ENCODE measurements at places on chromosomes 16 and 17.

DNA sequence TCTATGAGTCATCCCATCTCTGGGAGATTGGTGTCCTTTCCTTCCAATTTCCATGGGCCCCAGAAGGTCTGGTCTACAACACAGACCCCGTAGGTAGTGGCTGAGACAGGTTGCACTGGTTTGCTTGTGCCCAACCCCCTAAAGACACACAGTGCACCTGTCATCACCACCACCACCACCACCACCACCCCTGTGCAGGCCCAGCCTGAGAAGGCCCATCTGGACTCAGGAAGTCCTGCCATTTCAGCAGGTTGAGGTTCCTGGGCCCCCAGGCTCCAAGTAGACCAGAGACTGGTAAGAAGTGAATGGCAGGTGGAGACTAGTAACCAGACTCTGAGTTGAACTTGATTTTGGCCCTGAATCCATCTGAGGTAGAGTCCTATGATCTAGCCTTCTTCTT is 25.9 kb upstream of the PHB1 start:
- DNase-seq, result no peak

- no peak for DNase-seq
Measured at GRCh38 chr17:74002241-74002640, 201.2 kb upstream of the RPL38 start.

GRCh38 chr16:65069065-65069464 is 52.8 kb downstream of the CDH11 start:
- DNase-seq, result no peak

DNA sequence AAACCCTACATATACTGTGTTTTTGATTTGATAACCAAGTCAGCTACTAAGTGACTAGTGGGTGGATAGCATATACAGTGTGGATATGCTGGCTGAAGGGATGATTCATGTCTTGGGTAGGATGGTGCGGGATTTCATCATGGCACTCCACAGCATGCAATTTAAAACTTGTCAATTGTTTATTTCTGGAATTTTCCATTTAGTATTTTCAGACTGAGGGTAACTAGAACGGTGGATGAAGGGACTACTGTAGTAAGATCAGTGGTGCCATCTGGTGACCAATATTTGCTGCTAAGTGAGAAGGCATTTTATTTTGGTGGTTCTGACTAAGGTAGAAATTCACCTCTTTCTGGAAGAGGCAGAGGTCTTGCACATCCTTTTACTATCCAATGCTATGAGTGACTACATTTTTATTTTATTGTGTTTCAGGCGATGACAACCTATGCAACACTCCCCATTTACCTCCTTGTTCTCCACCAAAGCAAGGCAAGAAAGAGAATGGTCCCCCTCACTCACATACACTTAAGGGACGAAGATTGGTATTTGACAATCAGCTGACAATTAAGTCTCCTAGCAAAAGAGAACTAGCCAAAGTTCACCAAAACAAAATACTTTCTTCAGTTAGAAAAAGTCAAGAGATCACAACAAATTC is 3.1 kb downstream of the CDC6 start:
- peak; percentile 64 for DNase-seq

- peak; percentile 83 for DNase-seq
Measured at GRCh38 chr16:85393674-85394451, 219.3 kb upstream of the GSE1 start.

All from activated CD4-positive, alpha-beta T cell treated with anti-CD3 and anti-CD28 coated beads for 36 hours (primary cell).